NCI-H446 treated with DMSO at 0.1 percent for 48 hours (cell line): ENCODE measurements at places on chromosomes 4 and X.

DNA sequence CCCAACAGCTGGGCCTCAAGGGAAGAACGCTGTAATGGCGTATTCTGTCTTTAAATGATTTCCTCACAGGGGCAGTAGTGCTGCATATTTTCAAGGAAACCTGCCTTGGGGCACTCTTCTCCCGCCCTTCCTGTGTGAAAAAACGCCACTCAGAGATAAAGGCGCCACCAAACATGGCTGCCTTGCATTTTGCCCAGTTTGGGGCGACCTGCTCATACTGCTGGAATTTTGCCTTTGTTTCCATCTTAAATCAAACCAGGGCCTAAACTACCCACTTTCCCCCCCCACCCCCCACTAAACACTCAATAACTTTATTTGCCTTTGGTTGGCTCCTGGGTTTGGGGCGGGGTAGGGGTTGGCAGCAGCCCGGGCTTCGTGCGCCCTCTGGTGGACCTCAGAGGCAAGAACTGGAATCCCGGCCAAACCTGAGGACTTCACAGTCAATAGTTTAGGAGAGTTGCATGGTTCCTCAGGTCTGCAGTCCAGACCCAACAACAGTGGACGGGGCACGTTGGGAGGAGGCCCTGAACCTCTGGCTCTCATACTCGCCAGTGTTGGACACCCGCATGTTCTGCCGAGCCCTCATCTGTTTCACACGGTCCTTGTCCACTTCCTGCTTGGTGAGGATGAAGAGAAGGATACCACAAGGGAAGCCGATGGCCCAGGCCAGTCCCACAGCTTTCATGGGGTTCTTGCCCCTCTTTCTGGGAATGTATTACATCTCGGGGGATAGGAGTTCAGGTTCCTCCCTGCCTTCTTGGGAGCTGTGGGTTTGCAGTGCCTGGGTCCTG, 220.1 kb upstream of the STK26 start:
- no peak for DNase-seq

DNA sequence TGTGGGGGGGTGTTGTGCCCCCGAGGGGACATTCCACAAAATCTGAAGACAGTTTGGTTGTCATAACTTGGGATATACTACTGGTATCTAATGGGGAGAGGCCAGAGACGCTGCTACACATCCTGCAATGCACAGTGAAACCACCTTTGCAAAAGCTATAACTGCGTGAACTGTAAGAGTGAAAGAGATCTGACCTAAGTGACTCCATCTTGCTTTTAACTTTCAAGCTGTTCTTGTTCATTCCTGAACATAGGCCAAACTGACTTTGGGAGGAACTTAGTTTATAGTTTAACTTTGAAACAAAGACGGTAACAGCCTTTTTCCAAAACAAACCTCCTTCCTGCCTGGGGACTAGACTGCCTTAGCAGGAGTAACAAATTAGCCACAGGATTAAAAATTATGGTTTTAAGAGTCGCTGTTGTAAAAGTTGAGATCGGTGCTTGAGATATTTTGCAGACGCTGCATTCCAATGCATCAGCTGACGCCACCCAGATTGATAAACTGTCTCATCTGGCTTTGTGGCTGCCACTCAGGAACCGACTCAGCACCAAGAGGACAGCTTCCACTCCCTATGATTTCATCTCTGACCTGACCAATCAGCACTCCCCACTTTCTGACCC, 70.9 kb downstream of the ATXN3L start:
- no peak for DNase-seq

GRCh38 chr4:150199056-150199455, 120.8 kb downstream of the DCLK2 start:
- no peak for DNase-seq

DNA sequence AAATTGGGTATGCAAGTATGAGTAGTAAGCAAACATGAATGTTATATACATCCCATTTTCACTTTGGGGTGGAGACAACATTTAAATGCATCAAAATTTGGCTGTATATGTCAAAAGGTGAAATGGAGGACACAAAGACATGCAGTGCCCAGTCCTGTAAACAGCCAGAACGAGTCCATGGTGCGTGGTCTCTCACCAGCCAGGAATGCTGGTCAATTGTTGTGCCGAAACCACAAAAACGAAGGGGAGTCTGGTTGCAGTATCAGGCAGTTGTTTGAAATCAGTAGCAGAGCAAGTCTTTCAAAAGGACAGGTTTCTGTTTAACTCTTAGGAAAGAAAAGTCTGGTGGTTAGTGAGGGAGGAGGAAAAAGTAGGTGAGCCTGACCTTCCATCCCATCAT, 22.3 kb upstream of the RNF150 start:
- DNase-seq = no peak

GRCh38 chrX:75746891-75747639, 38.0 kb downstream of the MAGEE2 start:
- DNase-seq = no peak
